ENCODE measurements at places on chromosomes 7 and 10. TPM values are rescaled to one million over a fixed set of nuclear protein-coding genes. Genes with fewer than 3 reads are reported as not detected.

- no peak for DNase-seq
These were observed 231.5 kb downstream of the TNS3 start for GRCh38 chr7:47350425-47350824.

Gene FRAT2
- 11.2 TPM for polyA plus RNA-seq

Gene NXPH1
- 71.3 TPM for polyA plus RNA-seq

DNA sequence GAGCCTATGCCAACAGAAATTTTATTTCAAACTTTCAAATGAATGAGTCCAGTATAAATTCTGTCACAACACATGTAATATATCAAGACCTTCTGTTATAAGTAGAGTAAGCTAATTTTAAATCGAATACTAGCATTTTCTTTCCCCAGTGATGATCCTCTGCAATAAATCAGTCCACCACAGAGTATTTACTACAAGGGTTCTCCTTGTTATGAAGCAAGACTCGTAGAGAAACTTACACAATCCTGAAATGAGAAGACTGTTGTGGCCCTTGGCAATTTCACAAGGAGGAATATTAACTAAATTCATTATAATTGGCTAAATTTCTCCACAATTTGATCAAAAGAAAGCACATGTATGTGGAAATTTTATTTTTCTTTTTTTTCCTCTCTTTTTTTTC lies 312.4 kb upstream of the DGKB start:
- no peak for DNase-seq

GRCh38 chr7:118777308-118777707 lies 552.8 kb downstream of the ANKRD7 start:
- DNase-seq: no peak

Gene HPSE2
- polyA plus RNA-seq: 1.1 TPM

Gene WIPF3
- 17.8 TPM for polyA plus RNA-seq

Gene ATOH7
- polyA plus RNA-seq: 0.99 TPM

- no peak for DNase-seq
These were observed 820.6 kb downstream of the CCSER2 start for GRCh38 chr10:85148693-85149640.

- no peak for DNase-seq
These were observed 180.1 kb downstream of the RAPGEF5 start for GRCh38 chr7:22176791-22177412.

- DNase-seq: no peak
These were observed 6.4 kb downstream of the CDCA7L start for GRCh38 chr7:21939136-21939857.

GRCh38 chr10:13517675-13518074 lies 11.1 kb downstream of the BEND7 start:
- DNase-seq: no peak

Gene CALHM3
- polyA plus RNA-seq: 0.09 TPM

Gene ZNF853
- polyA plus RNA-seq: 42.6 TPM

Gene PRSS37
- polyA plus RNA-seq: 0.24 TPM
